Right ventricle myocardium inferior (tissue), 1 donor: ENCODE measurements at places on chromosomes 2 and 18.

DNA sequence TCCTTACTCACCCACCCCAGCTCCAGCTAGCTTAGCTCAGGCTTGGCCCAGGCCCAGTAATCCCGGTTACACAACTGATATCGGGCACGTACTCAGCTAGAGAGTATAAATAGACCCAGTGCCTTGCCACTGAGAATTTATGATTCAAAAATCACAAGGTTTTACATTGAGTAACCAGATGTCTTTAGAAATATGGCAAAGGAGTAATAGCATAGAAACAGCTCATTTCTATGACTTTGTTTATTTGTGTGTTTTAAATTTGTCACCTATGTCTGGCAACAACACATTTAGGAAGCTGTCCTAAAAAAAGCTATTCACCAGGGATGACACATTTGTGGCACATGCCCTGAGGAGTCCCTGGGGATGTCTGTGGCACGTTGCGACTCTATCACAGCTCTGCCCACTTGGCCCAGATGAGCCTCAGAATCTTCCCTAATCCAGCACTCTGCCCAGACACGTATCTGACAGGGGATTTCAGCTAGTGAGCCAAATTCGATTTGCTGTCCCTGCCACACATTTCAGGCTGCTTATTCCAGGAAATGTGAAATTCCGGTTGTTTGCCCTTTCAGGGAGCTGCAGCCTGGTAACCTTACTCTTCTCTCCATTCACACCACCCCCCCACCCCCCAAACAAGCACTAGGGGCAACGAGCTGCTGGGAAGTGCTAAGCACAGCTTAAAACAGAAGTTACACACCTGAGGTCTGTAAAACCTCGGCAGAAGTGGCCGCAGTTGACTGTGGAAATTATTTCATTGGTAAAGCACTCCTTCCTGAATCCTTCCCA is 85.4 kb upstream of the ZCCHC2 start:
- DNase-seq = peak; percentile 89

DNA sequence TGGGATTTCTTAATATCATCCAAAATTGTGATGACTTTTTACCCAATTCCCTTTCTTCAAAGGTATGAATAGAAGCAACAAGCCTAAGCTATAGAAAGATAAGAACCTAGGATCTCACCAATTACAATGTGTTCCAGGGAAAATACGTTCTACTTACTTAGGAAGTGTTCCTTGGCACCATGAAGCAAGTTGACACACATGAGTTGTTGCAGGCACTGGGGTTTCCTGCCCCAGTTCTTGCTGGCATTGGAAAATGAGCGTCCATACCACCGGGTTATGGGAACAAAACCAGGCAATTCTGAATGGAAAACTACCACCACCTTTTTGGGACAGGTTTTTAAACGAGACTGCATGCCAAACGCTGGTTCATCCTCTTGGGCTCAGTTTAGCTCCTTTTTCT is 46.2 kb downstream of the CCBE1 start:
- DNase-seq = no peak

DNA sequence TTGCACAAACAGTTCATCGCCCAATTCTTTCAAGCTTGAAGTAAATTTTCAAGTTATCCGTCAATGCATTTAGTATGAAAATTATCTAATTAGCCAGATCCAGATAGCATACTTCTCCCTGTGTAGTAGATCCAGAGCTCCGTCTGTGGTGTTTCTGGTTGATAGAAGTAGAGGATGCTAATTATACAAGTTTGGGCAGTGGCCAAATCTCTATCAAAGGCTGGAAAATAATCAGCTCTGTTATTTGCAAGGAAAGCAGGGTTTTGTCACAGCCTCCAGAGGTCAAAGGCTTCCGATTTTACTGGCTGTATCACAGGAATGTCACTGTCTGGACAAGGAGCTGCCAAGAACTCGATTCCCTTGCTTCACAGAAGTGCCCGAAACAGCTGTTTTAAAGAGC is 28.6 kb downstream of the LRRC30 start:
- DNase-seq = no peak

- DNase-seq = no peak
Measured at GRCh38 chr2:45707006-45707405, 55.5 kb downstream of the PRKCE start.

- no peak for DNase-seq
Measured at GRCh38 chr2:26164231-26164630, 8.7 kb upstream of the GAREM2 start.

GRCh38 chr2:177147834-177148445 is 64.7 kb upstream of the HNRNPA3 start:
- no peak for DNase-seq

GRCh38 chr2:75787532-75788132 is 76.9 kb upstream of the GCFC2 start:
- no peak for DNase-seq

DNA sequence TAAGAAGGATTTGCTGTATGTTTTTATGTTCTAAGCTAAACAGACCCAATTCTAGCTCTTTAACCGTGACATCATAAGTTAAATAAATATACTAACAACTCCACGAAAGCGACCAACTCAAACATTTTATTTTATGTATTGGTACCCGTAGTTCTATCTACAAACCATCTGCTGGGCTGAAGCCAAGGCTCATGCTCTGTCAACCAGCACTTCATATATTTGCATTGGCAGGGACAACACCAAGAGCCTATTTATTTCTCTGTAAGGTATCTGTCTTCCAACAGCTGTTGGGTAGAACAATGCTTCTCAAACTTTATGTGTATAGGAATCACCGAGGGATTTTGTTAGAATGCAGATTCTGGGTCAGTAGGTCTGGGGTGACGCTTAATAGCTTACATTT is 64.5 kb downstream of the PID1 start:
- no peak for DNase-seq
